ENCODE measurements at places on chromosomes 4 and X.

DNA sequence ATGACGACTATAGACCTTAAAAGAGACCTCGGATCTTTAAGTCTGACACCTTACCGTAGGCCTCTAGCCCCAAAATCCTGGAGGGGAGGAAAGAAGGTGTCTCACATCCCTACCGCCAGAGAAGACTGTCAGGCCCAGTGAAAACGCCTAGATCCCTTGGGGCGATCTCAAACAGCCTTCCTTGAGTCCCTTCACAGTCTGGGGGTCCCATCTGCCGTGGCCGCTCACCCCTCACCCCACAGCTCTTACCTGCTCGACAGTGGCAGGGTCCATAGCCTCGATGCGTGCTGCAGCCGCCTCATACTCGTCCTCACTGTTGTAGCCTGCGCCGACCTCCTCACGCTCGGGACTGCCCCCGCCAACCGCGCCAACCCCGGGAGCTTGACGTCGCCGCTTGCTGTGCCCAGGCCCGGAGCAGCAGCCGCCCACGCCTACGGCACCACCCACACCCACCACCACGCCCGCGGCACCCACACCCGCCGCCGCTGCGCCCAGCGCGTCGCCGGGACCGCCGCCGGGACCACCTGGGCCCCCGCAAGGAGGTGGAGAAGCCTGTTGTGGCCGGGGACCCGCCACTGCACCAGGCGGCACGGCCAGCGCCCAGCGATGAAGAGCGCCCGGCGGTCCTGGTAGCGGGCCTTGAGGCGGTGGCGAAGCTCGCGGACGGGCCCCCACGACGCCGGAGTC lies 536 bp downstream of the OTUD5 start:
- DNase-seq = peak; percentile 60

DNA sequence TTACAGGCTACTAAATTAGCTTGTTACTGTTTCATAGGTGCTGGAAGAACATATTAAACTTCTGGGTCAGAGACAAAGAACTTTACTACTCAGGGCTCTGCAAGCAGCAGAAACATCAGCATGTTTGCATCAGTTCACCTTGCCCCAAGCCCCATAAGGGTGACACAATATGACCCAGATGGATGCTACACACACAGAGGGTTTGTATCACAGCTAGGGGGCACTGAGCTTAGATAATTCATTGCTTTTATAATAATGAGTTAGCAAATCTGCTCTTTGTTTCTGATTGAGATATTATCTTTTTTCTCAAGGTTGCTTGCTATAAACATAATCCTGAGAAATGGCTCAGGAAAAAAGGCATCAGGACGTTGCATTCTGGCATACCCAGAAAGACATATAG lies 4.8 kb upstream of the SYNPO2 start:
- no peak for DNase-seq

GRCh38 chr4:123052007-123052406 lies 129.6 kb upstream of the NUDT6 start:
- no peak for DNase-seq

- no peak for DNase-seq
Observed at GRCh38 chr4:121392426-121393086, 11.7 kb upstream of the QRFPR start.

DNA sequence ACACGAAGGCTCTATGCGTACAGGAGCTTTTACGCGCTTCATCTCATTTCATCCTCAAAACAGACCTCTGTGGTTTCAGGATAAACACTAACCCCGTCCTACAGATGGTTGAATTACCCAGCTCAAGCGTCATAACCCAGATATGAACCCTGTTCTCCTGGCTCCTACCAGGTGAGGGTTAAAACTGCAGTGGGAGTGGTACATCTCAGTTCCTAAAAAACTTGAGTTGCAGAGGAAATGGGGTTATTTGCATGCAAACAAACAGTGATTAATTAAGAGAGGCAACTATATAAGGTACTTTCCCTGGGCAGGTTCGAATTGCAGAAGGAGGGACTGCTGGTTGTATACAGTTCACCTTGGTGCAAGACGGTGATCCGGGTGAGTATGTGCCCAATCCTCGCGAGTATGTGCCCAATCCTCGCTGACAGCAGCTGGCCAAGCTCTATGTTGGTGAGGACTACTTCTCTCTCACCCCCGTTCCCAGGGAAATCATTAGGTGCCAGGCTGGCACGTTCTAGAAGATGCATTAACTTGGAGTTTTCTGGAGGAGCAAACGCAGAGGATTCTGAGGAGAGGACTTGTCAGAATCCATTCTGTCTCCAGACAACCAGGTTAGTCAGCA lies 72.6 kb downstream of the FHDC1 start:
- no peak for DNase-seq

DNA sequence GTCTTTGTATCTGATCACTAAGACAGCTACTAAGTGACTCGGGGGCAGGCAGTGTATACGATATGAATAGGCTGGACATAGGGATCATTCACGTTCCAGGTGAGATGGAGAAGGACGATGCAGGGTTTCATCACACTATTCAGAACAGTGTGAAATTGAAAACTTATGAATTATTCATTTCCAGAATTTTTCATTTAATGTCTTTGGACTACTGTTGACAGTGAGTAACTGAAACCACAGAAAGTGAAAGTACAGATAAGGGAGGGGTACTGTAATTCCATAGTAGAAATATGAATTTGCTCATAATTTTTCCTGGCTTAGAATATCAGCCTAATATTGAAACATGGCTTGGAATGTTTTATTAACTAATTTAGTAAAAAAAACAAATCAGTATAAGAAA lies 24.4 kb downstream of the TMEM144 start:
- no peak for DNase-seq

GRCh38 chr4:61877266-61877665 lies 677.1 kb downstream of the ADGRL3 start:
- DNase-seq = no peak

DNA sequence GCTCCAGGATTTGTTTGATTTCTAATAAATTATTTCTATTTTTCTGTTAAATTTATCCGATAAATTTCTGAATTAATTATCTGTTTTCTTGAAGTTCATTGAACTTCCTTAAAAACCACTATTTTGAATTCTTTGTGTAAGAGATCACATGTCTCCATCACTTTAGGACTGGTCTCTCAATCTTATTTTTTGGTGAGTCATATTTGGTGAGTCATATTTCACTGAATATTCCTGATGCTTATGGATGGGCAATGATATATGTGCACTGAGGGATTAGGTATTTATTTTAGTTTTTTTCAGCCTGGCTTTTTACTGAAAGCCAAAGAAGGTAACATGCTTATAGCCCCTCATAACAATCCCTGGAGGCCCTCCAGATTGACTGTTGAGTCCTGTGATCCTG lies 48.5 kb upstream of the IL15 start:
- no peak for DNase-seq

- no peak for DNase-seq
Observed at GRCh38 chr4:168955674-168956073, 54.4 kb downstream of the CBR4 start.

DNA sequence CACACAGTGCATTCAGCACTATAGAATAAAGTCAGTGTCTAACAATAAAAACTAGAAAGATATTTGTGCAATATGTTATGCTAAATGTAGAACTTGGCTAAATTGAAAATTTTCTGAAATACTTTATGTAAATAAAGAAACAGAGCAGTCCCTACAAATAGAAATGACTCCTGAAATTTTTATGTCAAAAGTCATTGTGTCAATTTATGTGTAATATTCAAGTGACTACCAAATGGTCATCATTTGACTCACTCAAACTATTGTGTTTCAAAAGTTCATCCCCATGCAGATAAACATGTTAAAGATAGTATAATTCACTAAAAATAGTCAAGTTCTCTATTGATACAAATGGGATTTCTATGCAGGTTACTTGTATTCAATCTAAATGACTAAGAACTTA lies 17.9 kb downstream of the LRBA start:
- no peak for DNase-seq

DNA sequence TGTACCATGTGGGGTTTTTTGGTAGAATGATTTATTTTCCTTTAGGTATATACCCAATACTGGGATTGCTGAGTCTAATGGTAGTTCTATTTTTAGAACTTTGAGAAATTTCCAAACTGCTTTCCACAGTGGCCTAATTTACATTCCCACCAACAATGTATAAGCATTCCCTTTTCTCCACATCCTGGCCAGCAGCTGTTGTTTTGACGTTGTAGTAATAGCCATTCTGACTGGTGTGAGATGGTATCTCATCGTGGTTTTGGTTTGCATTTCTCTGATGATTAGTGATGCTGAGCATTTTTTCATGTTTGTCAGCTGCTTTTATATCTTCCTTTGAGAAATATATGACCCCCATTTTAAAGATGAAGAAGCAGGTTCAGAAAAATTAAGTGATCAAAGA lies 153.7 kb downstream of the CBR4 start:
- DNase-seq = no peak

GRCh38 chrX:119981286-119982070 lies 37.9 kb upstream of the NKAP start:
- no peak for DNase-seq

GRCh38 chr4:77742054-77742453 lies 77.1 kb downstream of the CNOT6L start:
- DNase-seq = no peak

DNA sequence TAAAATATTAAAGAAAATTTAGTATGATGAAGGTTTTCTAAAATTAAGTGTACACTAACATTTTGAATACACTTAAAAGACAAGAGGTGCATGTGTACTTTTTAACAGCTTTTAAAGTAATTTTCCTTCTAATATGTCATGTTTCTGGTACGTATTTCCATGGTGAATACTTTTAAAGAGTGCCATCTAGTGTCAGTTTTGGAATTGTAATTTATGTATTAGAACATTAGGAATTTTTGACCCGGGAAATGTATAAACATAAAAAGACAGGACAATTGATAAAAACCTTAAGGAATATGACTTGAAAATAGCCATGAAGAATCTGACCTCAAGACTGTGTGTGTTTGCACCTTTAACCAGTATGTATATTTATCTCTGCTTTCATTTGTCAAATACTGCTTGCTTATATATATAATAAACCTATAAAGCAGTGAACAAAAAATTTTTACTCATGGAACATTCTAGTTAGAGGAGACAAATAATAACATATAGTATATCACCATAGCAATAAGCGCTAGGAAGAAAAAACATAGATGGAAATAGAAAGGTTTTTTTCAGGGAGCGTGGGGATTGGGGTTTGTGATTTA lies 7.2 kb downstream of the GSTCD start:
- no peak for DNase-seq

GRCh38 chrX:48520976-48521352 lies 644 bp upstream of the EBP start:
- DNase-seq = no peak

GRCh38 chrX:125436855-125437254 lies 117.2 kb downstream of the TEX13C start:
- no peak for DNase-seq

DNA sequence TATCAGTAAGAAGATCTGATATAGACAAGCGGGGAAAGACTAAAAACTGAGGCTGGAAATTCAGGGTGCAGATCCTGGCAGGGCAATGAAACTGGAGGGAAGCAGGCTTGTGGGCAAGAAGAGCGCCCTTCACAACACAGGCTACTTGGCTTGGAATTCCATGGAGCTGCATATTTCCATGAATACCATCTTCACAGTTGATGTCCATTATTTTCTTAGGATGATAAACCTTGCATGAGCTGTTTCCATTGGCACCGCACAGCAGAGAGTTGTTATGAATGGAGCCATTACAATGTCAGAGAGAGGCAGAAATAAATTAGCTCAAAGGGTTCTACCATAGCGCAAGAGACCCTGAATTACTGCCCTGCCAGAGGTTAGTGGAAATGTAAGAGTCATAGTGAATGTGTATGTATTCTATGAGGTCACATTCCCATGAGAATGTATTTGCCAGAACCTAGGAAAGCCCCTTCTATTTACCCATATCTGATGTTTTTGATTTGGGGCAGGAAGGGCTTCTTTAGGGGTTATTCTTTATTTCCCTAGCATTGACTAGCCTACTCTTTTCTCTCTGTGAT lies 215.6 kb downstream of the PALLD start:
- no peak for DNase-seq

DNA sequence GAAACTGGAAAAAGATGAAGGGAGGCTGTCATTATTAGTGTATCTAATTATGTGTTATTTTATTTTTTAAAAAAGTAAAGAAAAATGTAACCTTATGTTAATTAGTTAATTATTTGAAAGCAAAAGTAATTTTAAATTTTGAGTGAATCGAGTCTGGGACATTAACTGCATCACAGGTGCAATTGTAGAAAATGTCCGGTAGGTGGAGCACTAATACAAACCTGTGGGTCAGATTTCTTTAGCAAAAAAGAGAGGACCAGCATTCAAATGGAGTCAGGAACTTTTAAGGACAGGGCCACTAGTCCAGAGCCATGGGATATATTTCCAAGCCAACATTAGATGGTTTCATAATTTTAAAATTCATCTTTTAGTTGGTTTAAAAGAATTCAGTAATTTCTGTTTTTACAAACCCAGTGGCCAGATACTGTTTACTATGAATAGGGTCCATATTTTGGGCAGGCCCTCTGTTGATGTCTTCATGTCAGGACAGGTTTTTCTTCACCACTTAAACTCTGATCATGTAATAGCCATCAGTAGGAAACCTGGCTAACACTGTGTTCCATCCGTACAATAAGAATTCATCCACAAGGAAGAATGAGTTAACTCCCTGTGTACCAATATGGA lies 27.2 kb downstream of the BST1 start:
- no peak for DNase-seq

GRCh38 chr4:183599284-183599683 lies 59.7 kb downstream of the RWDD4 start:
- DNase-seq = no peak

DNA sequence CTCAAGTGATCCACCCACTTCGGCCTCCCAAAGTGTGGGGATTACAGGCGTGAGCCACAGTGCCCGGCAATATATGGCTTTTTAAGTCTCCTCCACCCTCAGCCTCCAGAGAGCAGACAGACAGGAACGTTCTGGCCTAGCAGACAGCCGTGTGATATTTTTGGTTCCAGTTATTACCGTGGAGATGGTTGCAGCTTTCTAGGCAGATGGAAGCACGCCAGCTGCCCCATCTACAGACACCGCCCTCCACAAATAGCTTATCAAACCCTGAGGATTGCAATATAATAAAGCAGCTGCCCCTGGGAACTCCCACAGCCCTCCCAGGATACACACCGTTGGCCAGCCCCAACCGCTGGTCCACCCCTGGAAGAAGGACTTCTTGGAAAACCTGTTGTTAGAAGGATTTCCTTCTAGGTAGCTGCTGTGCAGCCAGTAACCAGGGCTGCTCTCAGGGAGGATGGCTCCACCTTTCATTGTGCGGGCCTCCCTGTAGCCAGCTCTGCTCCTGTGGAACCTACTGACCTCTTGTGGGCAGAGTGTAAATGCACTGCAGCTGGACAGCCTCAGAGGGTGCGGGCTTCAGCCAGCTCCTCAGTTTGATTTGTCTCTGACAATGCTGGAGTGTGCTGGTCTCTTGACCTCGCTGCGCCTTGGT lies 44.0 kb downstream of the SLC25A5 start:
- DNase-seq = no peak

GRCh38 chr4:88166608-88167007 lies 8.2 kb upstream of the ABCG2 start:
- no peak for DNase-seq

- DNase-seq = no peak
Observed at GRCh38 chr4:124152132-124152531, 560.4 kb downstream of the ANKRD50 start.

GRCh38 chr4:37244583-37245390 lies at the start of gene NWD2:
TSS of gene NWD2 (plus strand) at chr4:37244743. CDS start at chr4:37245068, 325 bp downstream.
- peak; percentile 9 for DNase-seq

Measured in T-helper 1 cell (primary cell).